ENCODE measurements at places on chromosomes 4 and X.

- DNase-seq: no peak
Measured at GRCh38 chrX:68440940-68441339, 7.6 kb upstream of the OPHN1 start.

DNA sequence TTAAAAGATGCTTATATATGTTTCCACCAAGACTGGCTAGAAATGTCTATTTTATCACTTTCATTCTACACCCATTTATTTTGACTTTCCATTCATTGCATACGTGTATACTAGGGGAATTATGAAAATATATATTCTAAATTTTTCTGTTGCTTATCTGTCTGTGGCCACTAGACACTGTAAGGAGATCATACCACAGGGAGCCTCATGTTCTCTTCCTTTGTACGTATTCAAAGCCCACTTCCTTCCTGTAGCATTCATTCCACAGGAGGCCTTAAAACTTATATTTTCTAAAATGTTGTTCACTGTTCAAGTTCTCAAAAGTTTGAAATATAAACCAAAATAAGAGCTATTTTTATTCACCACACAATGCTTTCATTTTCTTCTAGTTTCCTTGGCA, 1848.9 kb upstream of the TENM3 start:
- no peak for DNase-seq

- DNase-seq: no peak
Measured at GRCh38 chr4:8907596-8908205, 36.1 kb upstream of the HMX1 start.

DNA sequence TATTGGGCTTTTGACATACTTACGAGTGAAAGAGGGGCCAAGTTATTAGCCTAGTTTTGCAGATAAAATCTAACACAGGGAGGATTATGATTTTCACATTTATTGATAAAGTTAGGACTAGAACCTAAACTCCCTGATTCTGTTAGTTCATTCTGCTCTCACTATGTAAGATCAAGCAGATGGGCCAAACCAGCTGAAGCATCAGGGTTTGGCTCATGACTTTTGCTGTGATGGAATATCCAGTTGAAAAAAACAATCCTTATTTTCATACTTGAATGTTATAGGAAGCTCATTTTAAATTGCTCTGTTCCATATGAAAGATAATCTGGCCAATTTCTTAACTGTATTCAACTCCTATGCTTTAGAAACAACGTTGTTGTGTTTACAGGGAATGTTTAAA, 21.2 kb downstream of the SPRY1 start:
- DNase-seq: no peak

DNA sequence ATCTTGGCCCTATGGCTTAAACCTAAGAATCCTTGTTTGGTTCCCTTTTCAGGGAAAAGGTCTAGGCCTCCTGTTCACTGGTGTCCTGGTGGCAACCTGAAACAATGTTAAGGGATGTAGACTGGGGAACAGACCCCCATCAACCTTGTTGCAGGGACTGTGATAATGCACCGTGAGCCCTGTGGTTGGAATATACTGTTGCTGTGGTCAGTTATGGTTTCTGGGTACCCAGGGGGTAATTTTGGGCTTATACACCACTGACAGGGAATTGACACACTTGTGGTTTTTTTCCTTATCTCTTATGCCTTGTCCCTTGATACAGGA, 64.0 kb upstream of the WDR1 start:
- no peak for DNase-seq

DNA sequence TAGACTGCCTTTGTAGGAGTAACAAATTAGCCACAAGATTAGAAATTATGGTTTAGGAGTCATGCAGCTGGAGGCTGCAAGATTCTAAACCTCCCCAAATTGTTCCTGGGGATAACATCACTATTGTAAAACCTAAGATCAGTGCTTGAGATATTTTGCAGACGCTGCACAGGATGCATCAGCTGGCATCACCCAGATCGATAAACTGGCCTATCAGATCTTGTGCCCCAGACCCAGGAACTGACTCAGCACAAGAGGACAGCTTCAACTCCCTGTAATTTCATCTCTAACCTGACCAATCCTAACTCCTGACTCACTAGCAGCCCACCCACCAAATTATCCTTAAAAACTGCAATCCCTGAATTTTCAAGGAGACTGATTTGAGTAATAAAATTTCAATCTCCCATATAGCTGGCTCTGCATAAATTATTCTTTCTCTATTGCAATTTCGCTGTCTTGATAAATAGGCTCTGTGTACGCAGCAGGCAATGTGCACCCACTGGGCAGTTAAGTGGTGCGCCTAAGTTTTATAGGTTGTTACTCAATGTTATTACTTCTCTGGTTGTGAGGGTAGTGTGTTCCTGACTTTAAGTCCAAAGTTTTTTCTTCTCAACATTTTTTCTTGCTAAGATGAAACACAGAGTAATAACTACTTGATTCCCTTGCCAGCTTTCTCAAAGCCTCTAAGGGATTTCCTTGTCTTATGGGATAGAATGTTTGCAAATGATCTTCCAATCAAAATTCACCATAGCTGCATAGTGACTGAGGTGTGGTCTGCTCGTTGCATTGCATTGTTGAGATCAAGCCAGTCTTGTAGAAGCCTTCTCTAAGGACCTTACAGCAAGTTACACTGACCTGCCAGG, 312.3 kb upstream of the DKK2 start:
- no peak for DNase-seq

DNA sequence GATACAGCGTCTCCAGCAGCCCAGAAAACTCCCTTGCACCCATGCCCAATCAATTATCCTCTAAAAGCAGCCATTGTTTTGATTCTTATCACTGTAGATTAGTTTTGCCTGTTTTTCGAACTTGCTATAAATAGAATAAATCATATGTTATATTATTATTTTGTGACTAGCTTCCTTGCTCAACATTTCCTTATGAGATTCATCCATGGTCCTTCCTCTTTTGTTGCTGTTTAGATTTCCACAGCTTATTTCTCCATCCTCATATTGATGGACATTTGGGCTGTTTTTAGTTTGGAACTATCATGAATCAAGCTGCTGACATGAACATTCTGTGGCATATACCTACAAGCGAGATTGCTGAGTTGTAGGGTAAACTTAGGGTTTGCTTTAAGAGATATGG, 595.3 kb downstream of the BCOR start:
- DNase-seq: peak; percentile 43

GRCh38 chr4:103425406-103425805, 227.3 kb upstream of the CENPE start:
- no peak for DNase-seq

DNA sequence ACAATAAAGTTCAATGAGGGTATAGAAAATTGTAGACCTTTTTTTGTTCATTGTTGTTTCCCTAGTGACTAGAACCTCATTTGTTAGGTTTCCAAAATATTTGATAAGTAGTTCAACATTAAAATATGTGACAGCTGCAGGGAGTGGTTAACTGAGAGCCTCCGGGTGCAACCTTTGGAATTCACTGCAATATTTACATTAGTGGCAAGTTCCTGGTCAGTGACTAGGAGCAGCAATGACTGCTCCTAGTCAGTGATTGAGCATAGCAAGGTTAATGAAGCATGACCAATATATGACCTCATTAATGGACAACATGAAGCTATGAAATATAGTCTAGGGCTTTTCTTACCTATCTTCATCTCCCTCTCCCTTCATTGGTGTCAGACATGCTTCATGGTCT, 65.8 kb upstream of the FAM47A start:
- no peak for DNase-seq

GRCh38 chrX:1609762-1610161, 5.1 kb upstream of the ASMT start:
- no peak for DNase-seq

DNA sequence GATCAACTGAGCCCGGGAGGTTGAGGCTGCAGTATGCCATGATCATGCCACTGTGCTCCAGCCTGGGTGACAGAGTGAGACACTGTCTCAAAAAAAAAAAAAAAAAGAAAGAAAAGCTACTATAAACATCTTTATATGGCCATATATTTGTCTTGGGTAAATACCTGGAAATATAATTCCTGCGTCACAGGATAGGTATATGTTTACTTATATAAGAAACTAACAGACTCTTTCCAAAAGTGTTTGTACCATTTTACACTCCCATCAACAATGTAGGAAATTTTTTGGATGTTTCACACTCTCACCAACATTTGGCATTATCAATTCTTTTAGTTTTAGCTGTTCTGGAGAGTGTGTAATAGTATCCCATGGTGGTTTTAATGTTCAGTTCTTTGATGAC, 12.8 kb downstream of the P2RY4 start:
- no peak for DNase-seq

GRCh38 chrX:40167850-40168479, 70.2 kb upstream of the BCOR start:
- DNase-seq: no peak

GRCh38 chrX:64395568-64395929, 297 bp upstream of the MTMR8 start:
- no peak for DNase-seq

DNA sequence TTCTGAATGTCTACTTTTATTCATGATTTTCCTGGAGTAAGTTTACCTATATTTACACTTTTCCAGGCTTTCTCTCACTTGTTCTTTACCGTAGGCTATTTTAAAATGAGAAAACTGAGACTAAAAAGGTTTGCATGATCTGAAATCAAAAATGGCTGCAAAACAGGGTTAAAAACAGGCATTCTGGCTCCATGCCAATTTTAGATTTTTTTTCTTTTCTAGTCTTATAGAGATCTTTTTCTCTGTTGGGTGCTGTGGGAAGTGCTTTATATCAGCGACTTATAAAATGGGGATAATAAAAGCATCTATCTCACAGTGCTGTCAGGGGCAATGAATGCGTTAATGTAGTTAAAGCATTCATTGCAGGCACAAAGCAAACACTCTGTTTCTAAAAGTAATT, 294.8 kb downstream of the PACRGL start:
- no peak for DNase-seq

DNA sequence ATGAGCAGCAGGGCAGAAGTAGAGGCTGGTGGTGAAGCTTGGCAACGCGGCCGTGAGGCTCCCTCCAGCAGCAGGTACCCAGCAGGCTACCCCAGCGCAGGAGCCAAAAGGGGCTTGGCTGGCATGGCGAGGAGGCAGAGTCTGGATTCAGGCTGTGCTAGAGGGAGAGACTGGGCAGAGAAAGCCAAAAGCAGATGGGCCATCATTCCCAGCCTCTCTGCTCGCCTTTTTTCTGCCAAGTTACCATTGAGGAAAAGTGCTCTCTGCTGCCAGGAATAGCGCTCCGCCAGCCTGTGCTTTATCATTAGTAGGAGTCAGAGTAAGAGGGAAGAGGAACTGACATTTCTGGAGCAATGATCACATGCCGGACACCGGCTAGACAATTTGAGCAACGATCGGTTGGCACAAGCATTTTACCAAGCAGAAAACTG, 28.7 kb upstream of the MAP3K15 start:
- no peak for DNase-seq

- no peak for DNase-seq
Measured at GRCh38 chr4:122617597-122618593, 3.0 kb downstream of the IL21 start.

All from suppressor macrophage treated with lipopolysaccharide for 4 hours (primary cell).